ENCODE measurements at places on chromosomes 12 and 14.
A peak's percentile ranks its signal among the peaks of the same experiment; 100 is the strongest.

DNA sequence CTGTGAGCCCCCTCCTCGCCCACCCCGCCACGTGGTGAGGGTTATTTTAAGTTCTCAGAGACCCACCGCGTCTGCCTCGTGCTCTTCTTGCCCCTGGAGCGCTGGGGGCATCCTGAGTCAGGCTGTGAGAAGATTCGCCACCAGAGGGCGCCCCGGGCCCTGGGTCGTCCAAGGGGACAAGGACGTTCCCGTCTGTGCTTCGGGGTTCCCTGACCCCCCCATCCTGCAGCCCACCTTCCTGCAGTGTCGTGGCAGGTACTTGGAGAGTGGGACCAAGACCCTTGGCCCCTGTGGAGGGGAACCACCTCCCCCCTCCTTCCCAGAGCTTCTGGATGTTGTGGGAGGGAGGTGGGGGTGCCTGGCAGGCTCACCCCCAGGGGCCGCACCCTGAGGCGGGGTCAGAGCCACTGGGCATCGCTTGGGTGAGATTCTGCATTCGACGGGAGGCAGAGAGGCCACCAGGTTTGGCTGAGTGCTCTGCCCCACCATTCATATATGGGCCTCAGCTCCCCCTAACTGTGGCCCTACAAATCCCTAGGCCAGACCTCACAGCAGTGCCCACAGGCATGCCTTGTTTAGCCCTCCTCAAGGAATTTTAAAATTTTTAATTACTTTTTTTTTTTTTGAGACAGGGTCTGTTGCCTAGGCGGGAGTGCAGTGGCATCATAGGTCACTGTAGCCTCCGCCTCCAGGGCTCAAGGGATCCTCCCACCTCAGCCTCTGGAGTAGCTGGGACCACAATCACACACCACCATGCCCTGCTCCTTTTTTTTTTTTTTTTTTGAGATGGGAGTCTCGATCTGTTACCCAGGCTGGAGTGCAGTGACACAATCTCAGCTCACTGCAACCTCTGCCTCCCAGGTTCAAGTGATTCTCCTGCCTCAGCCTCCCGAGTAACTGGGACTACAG, 17.0 kb downstream of the RHOF start:
- peak; percentile 59 for DNase-seq

GRCh38 chr14:80202888-80203562, 8.3 kb downstream of the DIO2 start:
- no peak for DNase-seq

GRCh38 chr12:47896633-47897032, 8.2 kb downstream of the VDR start:
- no peak for DNase-seq

DNA sequence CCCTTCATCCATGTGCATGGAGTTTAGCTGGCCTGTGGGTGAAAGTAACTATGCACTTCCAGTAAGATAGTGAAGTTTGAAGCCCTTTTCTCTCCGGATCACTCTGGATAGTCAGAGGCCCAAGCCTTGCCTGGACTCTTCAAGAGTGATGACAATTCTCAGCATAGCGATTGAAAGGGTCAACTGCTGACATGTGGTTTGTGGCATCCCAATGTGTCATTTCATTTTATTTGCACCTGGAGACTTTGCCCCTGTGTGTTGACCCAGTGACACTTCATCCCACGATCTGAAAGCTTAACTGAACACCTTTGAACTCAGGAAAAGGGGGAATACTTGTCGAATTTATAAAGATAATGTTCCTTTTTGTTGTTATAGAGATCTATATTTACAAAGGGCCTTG, 711.9 kb upstream of the TMEM132C start:
- no peak for DNase-seq

DNA sequence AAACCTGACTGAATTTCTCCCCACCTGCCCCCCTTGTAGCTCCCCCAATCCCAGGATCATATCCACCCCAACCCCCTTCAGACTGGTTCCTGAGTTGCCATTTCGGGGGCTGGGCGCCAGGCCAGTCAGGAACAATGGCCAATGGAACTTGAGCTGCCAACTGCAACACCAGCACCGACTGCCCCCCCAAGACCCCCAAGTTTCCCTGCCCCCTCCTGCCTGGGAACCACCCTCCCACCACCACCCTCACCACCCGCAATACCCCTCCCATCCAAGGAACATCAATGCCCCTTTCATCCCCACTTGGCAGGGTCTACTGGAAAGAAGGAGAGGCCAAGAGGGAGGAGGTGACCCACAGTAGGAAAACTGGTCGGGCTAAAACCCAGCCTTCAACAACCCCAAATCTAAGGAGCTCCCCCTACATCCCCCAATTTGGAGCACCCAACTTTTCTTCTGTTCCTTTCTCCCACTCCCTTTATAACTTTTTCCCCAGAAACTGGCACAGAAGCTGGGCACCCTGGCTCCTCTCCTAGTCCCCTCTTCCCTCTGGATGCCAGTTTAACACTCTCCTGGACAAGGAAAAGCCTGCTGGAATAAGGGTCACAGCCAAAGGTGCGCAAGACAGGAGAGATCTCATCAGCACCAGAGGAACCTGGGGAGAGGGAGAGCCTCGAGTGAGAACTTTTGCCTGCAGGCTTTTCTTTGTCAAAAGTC, 1.6 kb upstream of the NDRG2 start:
- DNase-seq: no peak

- no peak for DNase-seq
These were observed 80.3 kb upstream of the SRRM4 start for GRCh38 chr12:118900993-118901392.

DNA sequence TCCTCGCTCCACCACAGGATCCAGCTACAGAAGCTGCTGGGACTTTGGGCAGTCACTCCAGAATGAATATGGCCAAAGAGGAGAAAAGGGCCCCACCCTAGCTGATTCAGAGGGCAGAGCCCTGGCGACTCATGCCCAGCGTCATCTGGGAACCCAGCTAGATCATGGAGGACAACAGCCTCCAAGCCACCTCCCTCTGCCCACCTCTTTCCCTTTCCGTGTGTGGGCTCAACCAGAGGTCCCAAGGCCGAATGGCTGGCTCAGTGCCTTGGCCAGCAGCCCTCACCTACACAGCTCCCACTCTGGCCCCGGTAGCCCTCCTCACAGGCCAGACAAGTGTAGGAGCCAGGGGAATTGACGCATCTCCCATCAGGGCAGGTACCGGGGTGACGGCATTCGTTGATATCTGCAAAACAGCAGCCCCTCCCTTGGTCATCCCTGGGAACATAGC, 17.4 kb downstream of the ISCA2 start:
- DNase-seq: peak; percentile 54

DNA sequence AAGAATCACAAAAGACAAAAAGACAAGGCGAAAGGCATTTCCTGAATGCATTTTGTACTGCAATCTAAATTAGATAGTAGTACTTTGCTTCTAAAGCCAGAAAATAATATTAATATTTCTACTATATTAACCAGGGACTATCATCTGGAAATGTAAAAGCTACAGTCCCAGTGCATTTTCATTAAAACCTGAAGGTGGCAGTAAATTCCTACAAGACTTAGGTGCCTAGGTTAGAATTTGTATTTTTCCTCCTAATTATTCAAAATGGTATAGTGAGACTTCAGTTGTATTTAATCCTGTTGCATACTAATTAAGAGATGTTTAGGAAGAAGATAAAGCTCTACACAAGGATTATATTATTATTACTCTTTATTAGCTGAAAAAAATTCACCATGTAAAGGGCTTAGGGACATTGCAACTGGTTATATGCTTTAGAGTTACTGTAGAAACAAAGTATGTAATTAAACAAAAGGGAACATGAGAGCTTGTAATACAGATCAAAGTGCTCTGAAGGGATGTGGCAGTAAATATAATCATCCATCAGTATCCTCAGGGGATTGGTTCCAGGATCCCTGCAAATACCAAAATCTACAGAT, 53.6 kb downstream of the BRMS1L start:
- DNase-seq: peak; percentile 6

DNA sequence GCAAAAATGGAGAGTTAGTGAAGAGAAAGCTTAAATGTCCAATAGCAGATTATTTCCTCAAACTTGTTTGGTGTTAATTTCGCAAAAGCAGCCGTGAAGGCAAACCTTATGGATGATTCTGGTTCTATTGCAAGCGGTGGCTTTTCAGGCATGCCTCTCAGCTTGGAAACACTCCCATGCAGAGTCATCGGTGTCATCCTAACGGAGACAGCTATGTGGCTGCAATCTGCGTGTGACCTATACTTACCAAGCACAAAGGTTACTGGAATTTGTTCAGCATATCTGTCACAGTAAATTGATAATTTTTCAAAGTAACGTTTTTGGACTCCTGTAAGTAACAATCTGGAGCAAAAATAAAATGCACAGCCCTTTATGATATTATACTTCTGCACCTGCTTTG, 5.0 kb downstream of the BEST3 start:
- no peak for DNase-seq

DNA sequence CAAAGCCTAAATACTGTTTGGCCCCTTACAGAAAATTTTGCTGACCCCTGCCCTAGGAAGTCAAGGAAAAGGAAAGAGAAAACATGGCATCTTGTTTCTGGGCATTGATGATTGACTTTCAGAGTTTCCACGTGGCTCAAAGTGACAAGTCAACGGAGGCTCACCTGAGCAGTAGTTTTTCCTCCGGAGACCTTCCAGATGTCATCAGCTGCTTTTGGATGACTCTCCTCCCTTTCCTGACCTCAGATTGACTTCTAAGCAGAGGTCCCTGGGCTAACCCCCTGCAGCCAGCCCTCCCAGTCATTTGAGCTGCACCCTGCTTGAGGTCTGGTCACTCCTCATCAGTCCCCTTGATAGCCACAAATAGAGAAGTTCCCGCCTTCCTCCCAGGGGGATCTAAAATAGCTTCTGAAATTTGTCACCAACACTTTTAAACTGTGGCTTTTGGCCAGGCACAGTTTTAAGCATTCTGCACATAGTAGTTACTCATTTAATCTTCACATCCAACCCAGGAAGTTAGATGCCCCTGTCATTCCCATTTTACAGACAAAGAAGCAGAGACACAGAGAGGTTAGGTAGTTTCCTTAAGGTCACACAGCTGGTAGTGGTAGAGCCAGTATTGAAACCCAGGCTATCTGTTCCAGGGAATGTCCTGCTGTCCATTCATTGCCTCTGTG, 143.4 kb downstream of the CHST11 start:
- DNase-seq: no peak

GRCh38 chr14:74516451-74517160, 23.0 kb downstream of the ISCA2 start:
- peak; percentile 48 for DNase-seq

- DNase-seq: no peak
These were observed 13.3 kb downstream of the DNM1L start for GRCh38 chr12:32692358-32692757.

- DNase-seq: peak; percentile 58
These were observed 947 bp downstream of the AEBP2 start for GRCh38 chr12:19440019-19440858.

DNA sequence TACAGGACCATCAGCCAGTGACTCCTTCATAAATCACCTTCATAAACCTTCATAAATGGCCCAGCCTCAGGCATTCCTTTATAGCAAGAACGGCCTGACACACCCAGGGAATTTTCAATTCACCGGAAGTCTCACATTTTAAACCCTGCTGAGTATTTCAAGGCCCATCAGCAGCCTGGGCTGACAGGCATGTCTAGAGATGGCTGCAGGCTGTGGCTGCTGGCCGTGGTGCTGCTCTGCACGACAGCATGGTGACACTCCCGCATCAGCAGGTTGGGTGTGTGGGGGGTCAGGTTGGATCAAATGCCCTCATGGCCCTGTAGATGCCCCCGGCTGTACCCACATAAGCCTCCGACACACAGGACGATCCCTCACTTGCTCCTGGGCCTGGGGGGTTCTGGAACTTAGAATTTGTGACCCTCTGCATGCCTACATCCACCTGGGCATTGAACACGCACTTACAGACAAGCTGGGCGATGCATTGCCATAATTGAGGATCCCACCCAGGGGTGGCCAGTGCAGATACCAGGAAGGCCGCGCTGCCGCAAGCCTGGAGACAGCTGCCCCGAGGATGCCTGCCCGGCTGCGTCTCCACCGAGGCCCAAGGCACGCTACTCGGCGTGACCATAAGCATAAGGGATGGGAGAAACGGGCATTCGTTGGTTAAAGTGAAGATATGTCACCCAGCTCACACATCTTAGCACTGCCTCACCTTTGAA, 124.3 kb downstream of the PIWIL1 start:
- DNase-seq: no peak

DNA sequence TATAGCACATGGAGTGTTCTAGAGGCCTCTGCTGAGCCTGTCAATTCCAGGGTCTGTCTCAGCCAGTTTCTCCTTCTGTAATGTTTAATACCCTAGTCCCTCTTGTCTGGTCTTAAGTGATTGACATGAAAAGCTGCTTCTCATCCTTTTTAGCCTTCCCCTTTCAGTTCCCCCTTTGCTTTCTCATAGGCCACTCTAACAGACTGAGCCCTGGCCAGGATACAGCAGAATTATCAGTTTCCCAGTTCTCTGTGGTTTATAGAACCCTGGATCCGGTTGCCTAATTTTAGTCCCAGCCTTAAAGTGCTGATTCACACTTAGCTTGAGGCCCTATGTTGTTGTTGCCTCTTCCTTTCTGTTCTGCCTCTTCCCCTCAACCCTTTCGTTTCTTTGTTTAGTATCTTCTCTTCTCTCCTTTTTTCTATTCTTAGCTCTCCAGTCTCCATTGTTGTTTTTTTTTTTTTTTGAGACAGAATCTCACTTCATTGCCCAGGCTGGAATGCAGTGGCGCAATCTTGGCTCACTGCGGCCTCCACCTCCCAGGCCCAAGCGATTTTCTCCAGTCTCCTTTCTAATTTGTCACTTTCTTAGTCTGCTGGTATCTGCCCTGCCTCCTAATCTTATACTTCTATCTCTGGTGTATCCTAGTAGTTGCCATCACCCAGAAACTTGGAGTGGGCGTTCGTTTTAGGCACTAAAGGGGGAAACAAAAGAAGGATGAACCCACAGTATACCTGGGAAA, 2.9 kb upstream of the BIN2 start:
- peak; percentile 74 for DNase-seq

DNA sequence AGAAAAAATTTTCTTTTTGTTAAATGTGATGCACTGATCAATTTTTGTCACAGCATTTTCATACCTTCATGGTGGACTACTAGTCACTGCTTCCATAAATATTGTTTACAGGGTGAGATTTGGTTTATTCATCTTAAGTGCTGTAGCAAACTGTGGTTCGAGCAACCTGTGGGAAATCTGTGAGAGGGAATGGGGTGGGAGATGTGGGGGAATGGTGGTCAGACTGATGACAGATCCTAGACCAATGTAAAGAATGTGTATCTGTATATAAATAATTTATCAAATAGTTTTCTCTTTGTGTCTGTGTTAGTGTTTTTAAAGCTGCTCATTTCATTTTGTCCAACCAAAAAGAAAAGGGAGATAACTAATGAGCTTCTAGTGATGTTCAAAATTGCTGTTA, 26.7 kb downstream of the CSRP2 start:
- peak; percentile 41 for DNase-seq

- no peak for DNase-seq
These were observed 184.8 kb downstream of the ETV6 start for GRCh38 chr12:11834104-11834812.

DNA sequence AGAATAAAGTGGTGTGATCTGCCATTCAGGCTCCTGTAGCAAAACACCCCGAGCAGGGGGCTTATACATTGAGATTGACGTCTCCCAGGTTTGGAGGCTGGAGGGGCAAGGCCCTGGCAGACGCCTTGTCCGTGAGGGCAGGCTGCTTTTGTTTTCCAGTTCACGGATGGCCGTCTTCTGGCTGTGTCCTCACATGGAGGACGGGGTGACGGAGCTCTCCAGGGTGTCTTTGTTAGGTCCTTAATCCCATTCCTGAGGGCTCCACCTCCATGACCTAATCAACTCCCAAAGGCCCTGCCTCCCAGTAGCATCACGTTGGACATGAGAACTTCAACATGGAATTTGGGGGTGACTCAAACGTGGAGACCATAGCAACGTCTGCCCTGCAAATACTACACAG, 147.7 kb downstream of the KIF26A start:
- no peak for DNase-seq
